ENCODE measurements at places on chromosomes 13 and 19.

- DNase-seq = no peak
Measured at GRCh38 chr19:5282901-5283300, 57.7 kb downstream of the PTPRS start.

- DNase-seq = no peak
Measured at GRCh38 chr13:97477844-97478243, 43.9 kb downstream of the RAP2A start.

DNA sequence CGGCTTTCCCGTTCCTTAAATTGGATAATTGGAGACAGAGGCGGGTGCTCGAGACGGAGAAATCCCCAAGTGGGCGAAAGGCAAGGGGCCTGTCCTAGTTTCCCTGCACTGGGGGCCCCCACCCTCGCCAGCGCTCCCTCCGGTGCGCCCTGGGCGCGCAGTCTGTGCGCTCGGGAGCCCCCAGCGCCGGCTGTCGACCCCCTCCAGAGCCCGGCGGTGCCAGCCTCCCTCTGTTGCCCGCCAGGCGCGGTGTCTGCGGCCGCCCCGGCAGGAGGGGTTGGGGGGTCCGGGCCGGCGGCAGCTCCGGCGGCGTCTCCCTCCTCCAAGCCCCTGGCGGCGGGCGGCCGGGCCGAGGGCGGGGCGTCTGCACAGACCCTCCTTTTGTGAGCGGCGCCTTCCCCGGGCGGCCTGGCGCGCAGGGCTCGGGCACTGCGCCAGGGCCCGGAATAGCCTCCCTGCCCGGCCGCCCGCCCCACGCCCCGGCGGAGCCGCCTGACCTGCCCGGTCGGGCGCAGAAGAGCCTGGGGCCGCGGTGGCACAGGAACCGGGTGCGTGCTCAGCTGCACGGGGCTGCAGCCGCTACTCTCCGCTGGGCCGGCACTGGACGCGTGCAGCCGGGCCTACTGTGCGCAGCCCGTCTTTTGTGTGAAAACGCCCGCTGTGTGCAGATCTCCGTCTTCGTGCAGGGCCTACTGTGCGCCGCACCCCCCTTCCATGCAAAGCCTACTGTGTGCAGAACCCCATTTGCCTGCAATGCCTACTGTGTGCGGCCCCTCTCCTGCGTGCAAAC lies 13.2 kb downstream of the GADD45B start:
- no peak for DNase-seq

- no peak for DNase-seq
Measured at GRCh38 chr13:103731959-103732358, 665.7 kb upstream of the SLC10A2 start.

- DNase-seq = no peak
Measured at GRCh38 chr19:6947745-6948144, 60.4 kb downstream of the ADGRE1 start.

- no peak for DNase-seq
Measured at GRCh38 chr13:93169980-93170379, 56.6 kb upstream of the GPC6 start.

GRCh38 chr13:78326633-78327032 lies 276.7 kb downstream of the POU4F1 start:
- no peak for DNase-seq

DNA sequence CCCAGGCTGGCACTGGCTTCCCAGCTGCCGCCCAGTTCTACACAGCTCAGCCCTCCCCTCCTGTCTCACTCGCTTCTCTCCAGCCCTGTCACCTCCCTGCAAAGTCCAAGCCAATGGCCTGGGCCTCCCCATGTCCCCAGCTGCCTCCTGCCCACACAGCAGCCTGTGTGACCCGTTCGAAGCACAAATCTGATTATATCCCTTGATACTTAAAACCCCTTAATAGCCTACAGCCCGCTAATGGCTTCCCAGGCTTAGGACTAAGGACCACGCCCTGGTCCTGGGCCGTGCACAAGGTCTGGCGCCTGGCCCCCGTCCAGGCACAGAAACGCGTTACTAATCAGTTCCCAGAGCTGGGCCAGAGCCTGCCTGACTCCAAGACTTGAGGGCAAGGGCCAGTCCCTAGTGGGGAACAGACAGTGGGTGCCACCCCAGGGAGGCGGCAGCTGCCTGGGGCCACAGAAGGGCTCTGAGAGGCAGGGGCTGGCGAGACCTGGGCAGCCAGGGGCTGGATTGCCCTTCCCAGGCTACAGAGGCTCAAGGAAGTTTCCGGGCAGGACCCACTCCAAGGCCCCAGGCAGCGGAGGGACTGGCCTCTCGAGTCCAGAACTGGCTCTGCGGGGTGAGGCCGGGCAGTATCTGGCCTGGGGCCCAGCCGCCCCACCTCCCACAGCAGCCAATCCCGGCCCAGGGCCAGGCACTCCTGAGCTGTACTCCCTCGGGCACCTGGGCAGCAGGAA lies 10.4 kb downstream of the XAB2 start:
- DNase-seq = no peak

DNA sequence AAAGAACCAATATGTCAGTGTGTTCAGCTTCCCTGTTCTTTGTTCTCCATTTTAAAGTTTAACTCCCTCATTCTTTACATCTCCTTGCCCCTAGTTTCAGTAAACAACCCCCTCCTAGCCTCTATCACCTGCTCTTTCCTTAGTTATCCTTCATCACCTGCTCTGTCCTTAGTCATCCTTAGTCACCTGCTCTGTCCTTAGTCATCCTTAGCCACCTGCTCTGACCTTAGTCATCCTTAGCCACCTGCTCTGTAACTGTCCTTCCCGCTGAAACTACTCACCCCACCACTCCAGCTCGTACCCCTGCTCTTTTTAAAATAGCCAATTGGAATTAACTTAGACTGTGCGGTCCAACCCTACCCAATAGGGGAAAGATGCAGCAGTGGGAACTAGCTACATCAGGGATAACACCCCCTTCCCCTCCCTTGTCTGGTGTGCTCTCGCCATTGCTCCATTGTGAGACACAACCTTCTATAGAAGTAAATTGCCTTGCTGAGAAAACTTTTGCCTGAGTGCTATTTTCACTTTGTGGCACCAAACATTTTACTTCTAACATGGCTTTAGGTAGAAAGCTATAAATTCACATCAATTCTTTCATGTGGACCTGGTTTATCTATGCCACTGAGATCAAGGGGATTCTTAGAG lies 16.2 kb downstream of the EDNRB start:
- DNase-seq = no peak

GRCh38 chr19:42098781-42099180 lies 22.8 kb downstream of the ZNF574 start:
- DNase-seq = no peak

- no peak for DNase-seq
Measured at GRCh38 chr13:82501834-82502233, 1380.4 kb downstream of the SLITRK1 start.

DNA sequence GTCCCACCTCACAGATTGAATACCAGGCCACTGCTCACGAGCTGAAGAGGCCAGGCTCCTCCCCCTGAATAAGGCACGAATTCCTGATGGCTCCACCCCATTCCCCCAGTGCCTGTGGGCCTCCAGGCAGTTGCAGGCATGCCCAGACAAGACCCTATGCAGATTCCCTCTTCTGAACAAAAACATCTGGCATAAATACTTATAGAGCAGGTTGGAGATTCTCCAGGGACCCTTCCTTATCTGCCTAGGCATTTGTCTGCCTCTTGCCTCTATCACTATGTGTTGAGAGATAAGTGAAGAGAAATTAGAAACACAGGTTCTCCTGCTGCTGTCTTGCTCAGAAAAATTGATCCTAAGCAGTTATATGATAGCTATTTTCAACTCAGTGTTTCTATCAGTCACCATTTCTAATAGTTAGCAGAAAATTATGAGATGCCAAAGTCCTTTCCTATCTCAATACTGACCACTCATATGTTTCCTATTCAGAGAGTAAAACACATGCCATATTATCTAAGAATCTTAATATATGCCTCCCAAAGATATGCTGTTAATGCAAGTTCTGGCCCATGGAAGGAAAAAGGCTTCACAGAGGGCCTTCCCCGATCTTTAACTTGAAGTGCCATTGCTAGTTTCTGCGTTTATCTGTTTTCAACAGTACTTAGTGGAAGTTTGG lies 364.0 kb downstream of the KCTD12 start:
- no peak for DNase-seq

GRCh38 chr13:93220073-93220472 lies 6.5 kb upstream of the GPC6 start:
- no peak for DNase-seq

DNA sequence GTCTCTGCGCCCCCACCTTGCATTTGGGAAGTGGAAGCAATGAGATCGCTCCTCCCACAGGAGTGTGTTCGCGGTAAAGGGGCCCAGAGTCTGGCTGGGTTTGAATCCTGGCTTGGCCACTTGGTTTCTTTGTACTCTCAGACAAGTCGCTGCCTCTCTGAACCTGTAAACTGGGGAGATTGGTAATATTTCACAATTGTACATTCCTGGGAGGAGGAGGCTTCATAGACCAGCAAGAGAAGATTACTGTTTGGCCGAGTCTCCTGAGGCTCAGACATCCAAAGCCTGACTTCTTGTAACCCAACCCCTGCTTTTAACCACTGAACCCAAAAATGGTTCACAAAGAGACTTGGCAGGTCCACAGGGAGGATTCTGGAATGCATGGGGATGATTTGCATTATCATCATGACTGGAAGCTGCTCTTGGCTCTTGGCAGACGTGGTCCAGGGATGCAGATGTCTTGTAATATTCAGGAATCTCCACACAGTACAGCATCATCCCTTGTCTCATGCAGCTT lies 13.6 kb upstream of the STRN4 start:
- no peak for DNase-seq

- DNase-seq = no peak
Measured at GRCh38 chr19:29967623-29968022, 25.6 kb downstream of the URI1 start.

GRCh38 chr13:20824762-20825476 lies 51.2 kb upstream of the EEF1AKMT1 start:
- no peak for DNase-seq

- no peak for DNase-seq
Measured at GRCh38 chr13:72071713-72072112, 204.7 kb upstream of the DACH1 start.

DNA sequence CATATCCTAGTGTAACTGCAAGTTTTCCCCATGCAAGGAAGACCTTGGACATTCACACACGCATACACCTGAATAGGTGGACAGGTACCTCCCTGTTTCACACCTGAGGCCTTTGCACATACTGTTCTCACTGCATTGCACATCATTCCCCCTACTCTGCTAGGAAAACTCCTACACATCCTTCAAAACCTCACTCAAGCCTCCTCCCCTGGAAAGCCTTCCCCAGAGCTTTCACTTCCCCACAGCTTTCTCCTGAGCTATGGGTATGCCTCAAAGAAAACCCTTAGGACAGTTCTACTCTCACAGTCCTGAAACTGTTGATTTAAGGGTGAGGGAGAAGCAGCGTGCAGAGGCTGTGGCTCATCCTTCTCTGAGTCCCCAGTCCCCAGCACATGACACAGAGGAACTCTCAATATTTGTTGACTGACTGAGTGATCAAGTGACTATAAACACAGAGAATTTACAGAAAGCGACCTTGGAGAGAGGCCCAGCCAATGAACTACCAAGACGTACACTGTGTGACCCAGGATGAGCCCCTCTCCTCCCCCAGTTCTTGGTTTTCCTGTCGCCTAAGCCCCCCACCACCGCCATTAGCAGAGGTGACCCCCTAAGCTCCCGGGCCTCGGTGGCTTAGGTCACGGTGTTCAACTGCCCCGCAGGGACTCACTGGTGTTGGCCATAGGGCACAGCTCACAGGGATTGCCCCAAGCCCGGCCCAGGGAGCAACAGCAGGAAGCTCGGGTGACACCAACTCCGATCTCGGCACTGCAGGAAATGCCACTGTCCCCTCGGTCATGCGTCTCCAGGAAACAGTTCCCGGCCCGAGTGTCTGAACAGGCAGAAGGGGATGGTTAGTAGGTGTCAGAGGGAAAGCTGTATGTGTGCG lies 40.6 kb downstream of the FBN3 start:
- DNase-seq = no peak

DNA sequence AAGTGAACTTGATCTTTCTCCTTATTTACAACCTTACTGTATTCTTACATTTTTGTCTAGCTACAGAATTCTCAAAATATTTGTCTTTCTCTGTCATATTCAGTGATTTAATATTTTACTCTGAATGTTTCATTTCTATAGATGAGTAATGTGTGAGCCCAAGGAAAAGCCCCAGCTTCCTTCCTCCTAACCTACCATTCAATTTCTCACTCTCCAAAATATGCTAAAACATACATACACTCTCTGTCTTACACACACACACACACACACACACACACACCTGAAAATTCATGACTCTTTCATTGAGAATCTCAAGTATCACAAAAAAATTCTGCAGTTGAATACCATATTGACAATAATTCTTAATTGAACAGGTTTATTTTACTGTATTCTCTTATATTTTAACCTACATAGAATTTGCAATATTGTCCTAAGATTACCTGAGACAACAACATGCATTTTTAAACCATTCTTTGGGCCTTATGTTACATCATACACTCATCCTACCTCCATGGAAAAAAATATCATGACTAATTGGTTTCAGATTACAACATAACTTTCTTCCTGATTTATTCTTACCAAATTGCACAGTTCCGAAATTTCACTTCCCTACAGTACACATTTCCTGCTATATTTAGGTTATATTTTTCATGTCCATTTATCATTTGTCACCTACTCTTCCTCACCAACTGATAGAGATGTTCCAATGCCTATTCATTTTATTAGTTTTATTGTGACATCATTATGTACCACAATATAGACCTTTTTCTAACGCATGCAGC lies 1965.6 kb upstream of the PCDH20 start:
- DNase-seq = no peak

DNA sequence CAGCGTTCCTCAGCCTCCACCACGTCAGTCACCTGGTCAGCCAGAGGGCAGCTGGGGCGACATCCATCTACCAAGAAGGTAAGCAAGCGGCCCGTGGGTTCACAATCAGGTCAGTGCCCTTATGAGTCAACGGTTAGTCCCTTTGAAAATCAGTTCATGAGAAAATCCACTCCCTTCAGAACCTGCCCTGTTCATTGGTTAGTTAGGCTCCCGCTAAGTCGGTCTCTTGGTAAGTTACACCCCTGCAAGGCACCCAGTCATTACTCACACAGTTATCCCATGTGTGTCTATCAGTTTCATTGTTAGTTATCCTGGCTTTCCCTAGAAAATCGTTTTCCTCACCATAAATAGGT lies 564 bp downstream of the SIGLECL1 start:
- DNase-seq = no peak

- no peak for DNase-seq
Measured at GRCh38 chr19:9945319-9945966, 9.1 kb upstream of the OLFM2 start.

- no peak for DNase-seq
Measured at GRCh38 chr13:76783798-76784197, 102.4 kb downstream of the KCTD12 start.

DNA sequence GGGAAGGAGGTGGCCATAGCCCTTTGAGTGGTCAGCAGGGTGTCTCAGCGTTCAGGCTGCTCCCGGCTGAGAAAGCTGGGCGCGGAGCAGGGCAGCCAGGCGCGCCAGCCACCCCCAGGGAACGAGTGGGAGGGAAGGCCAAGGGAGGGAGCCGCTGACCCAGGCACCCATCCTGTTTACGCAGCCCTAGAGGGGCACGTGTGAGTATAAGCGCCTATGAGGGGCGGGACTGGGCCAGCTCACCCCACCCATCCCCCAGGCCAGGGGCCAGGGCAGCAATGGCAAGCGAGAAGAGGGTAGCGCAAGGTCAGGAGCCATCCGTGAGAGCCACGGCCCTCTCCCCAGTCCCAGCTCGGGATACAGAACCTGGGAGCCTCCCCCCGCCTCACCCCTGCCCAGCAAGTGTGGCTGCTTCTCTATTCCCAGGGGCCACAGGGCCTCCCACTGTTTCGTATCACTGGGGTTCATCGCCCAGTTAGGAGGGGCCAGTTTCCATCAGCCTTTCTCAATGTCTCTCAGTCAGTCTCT lies 897 bp upstream of the DMKN start:
- no peak for DNase-seq

Data from NCI-H2107 (cell line).